ENCODE measurements at places on chromosomes 16 and 17. TPM values are rescaled to one million over a fixed set of nuclear protein-coding genes. Genes with fewer than 3 reads are reported as not detected.

Gene KRTAP1-3
- total RNA-seq: not detected

Gene CCL5
- 0.29 TPM for total RNA-seq

Gene HAS3
- total RNA-seq: under 0.01 TPM

Gene SMIM5
- total RNA-seq: not detected

Gene CACNG5
- total RNA-seq: not detected

Gene TMEM235
- total RNA-seq: not detected

Gene UBALD1
- total RNA-seq: 11.4 TPM

Gene HNF1B
- total RNA-seq: not detected
